Epithelial cell of proximal tubule (primary cell): ENCODE measurements at places on chromosomes 1 and 21.
A peak's percentile ranks its signal among the peaks of the same experiment; 100 is the strongest.

GRCh38 chr1:87402241-87403002 lies 73.7 kb downstream of the LMO4 start:
- DNase-seq: no peak

DNA sequence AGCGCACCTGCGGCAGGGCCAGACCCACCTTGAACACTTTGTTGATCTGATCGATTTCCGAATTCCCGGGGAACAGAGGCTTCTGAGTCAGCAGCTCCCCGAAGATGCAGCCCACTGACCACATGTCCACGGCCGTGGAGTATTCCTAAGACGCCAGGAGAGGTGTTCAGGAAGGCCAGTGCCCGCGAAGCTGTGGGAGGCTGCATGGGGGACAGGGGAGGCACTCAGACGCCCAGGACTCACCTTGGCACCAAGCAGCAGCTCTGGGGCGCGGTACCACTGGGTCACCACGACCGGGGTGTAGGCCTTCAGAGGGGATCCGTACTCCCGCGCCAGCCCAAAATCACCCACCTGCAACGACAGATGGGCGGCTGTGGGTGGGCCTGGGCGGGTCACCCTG lies 11.2 kb upstream of the SLC35E2B start:
- no peak for DNase-seq

DNA sequence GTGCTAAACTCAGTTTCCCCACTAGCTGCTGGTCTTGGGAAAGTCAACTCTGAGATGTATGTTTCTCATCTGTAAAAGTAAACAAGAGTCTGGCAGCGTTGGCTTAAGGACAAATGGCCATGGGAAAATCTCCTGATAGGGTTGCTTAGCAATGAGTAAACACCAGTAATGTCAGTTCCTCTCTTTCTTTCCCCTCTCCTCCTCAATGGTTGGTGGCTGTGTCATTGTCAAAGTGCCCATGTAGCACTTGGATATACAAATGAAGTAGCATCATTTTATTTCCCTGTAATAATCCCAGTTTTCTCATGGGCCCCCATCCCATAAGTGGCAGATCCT lies 2.2 kb upstream of the FYB2 start:
- DNase-seq: no peak

GRCh38 chr1:51192213-51192843 lies 43.7 kb upstream of the RNF11 start:
- peak; percentile 10 for DNase-seq

GRCh38 chr1:24752305-24752704 lies 7.1 kb downstream of the CLIC4 start:
- no peak for DNase-seq

GRCh38 chr1:108901106-108901505 lies 24.3 kb downstream of the GPSM2 start:
- DNase-seq: no peak

GRCh38 chr1:41072051-41072450 lies 50.5 kb upstream of the SLFNL1 start:
- no peak for DNase-seq

DNA sequence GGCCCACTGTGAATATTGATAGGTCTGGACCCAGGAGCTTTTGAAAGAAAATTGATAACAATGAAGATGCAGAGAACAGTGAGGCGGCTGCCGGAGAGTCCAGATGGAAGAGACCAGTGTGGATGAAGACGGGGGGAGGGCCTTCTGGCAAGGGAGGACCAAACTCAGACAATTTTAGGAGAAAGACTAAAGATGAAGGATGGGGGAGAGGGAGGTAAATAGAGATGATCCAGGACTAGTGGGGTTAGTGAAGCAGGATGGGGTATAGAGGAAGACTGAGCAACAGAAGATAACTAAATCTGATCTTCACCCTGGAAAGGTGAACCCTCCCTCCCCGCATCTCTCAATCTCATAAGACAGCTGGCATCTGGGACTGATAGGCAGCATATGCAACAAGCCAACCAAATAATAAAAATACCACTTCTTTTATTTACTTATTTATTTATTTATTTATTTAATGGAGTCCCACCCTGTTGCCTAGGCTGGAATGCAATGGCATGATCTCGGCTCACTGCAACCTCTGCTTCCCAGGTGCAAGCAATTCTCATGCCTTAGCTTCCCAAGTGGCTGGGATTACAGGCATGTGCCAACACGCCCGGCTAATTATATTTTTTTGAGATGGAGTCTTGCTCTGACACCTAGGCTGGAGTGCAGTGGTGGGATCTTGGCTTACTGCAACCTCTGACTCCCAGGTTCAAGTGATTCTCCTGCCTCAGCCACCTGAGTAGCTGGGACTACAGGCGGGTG lies 10.5 kb downstream of the EIF3I start:
- DNase-seq: no peak

- peak; percentile 94 for DNase-seq
Observed at GRCh38 chr21:28160378-28160777, 832.3 kb downstream of the LTN1 start.

DNA sequence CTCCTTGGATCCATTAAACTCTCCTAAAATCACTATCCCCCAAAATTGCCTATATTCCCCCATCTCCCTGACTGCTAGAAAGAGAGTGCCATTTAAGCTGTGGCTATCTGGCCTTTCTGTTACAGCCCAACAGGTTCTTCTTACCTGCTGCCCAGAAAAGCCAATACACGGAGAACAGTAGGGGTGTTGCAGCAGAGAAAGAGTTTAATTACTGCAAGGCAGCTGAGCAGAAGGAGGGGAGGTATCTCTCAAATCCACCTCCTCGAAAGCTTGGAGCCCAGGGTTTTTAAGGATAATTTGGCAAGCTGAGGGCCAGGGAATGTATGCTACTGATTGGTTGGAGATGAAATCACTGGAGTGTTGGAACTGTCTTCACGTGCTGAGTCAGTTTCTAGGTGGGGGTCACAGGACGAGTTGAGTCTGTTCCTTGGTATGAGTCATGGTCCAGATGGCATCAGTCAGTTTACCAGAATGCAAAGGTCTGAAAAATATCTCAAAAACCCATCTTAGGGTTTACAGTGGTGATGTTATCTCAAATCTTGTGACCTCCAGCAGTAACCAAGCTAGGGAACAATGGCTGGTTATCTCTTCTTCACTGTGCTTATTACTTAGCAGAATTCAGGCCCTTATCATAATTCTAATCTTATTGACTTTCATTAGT lies 89.8 kb downstream of the SMYD3 start:
- DNase-seq: no peak

- no peak for DNase-seq
Observed at GRCh38 chr21:28337315-28337714, 655.4 kb downstream of the LTN1 start.

- no peak for DNase-seq
Observed at GRCh38 chr1:167431261-167431908, 86.9 kb downstream of the CD247 start.

GRCh38 chr1:55673416-55673815 lies 458.3 kb upstream of the USP24 start:
- DNase-seq: no peak

DNA sequence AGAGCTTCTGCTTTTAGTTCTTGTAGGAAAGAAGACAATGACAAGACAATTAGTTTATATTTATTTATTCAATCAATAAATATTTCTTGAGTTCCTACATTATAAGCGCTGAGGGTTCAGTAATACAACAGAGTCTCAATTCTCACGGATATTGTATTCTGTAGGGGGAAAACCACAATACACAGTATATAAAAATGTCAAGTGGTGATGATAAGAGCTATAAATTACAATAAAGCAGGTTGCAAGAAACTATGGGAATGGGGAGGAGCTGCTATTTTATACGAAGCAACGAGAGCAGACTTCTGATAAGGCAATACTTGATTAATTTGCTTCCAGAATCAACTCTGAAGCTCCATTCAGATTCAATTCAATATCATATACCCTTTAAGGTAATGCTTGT lies 10.6 kb upstream of the XCL1 start:
- DNase-seq: no peak

DNA sequence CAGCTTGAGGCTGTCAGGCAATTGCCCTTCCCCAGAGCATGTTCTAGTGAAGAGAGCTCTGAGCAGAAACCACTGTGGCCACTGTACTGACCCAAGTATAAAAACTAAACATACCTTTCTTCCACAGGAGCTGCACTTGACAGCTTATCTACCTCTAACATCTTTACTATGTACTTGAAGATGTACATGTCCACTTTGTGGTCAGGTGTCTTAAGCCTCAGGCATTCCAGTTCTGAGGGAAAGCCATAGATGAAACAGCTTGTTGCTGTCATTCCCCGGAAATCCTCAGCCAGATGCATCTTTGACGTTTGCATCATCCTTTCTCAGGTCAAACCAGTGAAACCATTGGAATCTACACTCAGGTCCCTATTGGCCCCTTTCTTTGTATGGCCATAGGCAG lies 70.4 kb downstream of the CHRM3 start:
- DNase-seq: no peak

- DNase-seq: no peak
Observed at GRCh38 chr1:32303997-32304622, 12.2 kb downstream of the HDAC1 start.

- DNase-seq: peak; percentile 47
Observed at GRCh38 chr1:69737527-69738185, 169.9 kb downstream of the LRRC7 start.

GRCh38 chr1:110829955-110830553 lies 42.9 kb upstream of the CD53 start:
- DNase-seq: peak; percentile 1

- DNase-seq: no peak
Observed at GRCh38 chr21:22450507-22450906, 1452.3 kb downstream of the NCAM2 start.

DNA sequence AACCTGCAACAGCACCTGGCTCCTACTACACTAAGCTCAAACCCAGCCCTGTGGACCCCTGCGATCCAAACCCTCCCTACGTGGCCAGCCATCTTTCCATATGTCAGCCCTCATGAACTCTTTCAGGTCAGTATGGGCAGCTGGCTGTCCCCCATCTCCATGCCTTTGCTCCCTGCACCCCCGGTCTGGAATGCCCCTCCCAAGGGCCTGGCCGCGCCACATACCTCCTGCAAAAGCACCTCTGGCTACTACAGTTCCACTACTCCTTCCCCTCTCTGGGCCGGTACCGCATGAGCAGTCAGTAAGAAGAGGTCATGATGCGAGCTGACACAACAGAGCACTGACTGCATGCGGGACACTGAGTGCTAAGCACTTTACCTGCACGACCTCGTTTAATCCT lies 10.0 kb upstream of the TAGLN2 start:
- DNase-seq: no peak

- no peak for DNase-seq
Observed at GRCh38 chr1:11507309-11507708, 28.4 kb downstream of the DISP3 start.

DNA sequence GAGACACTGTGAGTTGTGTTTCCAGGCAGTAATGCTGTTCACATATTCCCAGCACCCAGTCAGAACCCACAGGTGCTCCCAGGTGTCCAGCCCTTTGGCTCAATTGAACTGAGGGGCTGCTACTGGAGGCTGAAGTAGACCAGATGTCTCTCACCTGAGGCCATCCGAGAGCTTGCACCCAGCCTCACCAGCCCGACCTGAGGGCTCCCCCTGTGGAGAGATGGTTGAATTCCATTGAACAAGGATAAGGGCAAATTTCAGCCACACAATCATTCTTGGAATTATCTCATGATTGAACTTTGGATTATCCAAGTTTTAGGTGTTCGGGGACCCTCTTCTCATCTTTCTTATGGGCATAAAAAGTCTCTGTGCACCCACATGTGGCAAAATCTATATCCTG lies 52.1 kb downstream of the OBSCN start:
- DNase-seq: no peak

DNA sequence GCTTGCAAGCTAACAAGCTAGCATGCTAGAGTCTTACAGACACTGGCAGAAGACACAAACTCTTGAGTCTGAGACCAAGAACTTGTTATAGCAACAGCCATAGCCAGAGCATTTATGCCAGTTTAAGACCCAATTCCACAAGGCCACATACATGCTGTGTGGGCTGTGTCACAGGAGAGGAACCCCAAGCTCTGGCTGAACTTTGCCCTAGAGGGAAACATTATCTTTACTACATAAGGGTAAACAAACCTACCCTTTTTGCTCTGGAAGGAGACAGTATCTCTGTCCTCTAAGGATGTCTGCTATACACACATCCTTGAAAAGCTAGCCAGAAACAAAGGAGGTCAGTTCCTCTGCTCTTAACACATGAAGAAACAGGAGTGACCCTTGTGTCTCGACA lies 70.3 kb downstream of the HSF2BP start:
- no peak for DNase-seq

- DNase-seq: no peak
Observed at GRCh38 chr1:45452503-45452902, 38.5 kb downstream of the TESK2 start.

DNA sequence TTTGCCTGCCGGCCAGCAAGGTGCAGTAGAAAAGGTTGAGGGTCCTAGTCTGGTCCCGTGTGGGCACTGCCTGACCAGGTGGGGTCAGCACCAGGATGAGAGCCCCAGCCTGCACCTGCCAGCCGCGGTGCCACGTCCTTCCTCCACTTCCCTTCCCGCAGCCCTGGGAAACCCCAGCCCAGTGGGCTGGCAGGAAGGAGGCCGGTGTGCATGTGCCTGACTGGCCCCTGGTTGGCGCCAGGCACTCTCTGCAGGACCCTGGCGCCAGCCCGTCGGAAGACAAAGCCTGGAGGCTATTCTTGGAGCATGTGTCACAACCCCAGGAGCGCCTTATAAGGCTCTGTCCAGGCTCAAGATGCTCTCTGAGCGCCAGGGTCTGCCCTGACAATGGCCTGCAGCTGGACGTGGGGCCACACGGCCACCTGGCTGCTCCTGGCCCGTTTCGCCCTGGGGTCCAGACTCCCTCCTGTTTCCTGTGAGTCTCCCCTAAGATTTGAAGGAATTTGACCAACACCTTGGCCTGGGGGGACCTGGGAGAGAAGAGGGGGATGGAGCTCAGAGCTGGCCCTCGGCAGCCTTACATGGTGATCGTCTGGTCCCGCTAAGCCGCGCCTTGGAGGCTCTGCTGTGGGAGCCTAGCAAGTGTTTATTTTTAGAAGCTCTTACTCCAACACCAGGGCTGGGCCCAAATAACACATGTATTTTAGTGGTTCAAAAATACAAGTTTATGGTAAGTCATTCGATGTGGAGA lies 31.9 kb upstream of the POFUT2 start:
- DNase-seq: no peak

DNA sequence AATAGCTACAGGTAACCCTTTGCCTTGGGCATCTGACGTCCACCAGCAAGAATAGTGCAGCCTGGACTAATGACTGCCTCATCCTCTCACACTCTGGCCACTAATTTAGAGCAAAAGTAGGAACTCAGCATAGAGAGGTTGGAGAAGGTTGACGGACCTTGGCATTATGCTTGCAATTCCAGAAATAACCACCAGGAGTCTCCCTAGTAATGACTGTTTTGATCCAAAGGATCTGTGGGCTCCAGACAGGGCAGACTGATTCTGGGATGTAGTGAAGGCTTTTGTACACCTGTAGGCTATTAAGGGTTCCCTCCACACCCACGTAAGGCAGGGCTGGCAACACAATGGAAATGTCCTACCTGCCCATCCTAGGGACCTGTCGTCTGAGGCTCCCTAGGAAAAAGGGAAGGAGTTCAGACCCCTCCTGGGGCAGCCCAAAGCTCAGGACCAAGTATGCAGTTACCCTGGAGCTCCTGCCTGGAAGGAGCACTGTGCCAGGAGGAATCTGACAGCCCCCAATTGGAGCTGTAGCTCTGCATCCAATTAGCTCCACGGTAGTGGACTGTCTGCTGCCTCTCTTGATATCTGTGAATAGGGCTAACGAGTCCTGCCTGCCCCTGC lies 91.0 kb upstream of the TMEM51 start:
- DNase-seq: no peak

- DNase-seq: peak; percentile 40
Observed at GRCh38 chr1:221494670-221495069, 247.2 kb downstream of the DUSP10 start.
